ENCODE measurements at places on chromosomes 11 and 22.

GRCh38 chr11:75826461-75827230 lies 11.6 kb downstream of the UVRAG start:
- DNase-seq = no peak

DNA sequence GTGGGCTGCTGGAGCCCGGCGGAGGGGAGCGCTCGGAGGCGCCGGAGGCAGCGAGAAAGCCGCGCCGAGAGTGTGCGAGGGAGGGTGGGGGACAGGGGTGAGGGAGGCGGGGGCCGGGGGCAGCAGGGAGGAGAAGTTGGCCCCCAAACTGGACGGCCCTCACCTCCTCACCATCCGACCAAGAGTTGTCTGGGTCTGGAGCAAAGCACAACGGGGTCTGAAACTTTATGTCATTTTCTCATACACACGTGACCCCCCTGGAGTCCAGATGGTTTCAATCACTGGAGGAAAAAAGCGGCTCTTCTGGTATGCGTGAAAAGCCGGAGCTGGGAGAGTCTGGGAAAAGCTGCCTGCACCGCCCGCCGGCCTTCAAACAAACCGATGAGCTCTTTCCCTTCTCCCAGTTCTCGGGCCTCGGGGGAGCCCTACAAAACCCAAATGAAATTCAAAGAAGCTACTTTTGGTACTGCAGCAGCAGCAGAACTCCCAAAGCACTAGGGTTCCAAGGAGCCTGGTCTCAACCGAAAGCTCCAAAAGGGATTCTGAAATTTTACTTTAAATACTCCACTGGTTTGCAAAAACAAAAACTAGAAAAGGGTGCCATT lies 39.7 kb upstream of the AKIP1 start:
- DNase-seq = peak; percentile 76

DNA sequence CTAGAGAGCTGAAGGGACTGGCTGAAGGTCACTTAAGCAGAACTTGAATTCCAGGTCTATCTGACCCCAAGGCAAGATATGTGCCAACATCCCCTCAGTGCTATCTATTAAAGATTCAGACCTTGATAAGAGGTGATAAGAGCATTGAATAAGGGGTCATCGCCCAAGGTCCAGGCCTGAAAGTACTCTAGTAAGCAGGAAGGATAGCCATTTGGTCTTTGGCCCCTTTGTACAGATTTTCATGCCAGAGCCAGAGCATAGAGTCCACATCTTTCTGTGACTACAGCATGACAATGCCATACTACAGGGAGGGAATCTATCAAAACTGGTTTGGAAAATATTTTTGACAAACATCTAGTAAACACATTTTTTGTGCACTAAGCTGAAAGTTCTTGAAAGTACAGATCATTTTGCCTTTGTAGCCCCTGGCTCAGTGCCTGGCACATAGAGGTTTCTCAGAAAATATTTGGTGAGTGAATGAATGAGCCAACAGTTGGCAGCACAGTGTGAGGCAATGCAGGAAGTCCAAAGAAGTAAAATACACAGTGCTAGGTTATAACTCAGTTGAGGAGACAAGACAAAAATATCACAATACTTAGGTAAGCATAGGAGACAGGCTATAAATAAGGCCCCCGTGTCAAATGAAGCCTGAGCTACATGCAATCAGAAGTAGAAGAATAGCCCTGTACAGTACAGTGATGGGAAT lies 15.1 kb upstream of the RRAS2 start:
- no peak for DNase-seq

DNA sequence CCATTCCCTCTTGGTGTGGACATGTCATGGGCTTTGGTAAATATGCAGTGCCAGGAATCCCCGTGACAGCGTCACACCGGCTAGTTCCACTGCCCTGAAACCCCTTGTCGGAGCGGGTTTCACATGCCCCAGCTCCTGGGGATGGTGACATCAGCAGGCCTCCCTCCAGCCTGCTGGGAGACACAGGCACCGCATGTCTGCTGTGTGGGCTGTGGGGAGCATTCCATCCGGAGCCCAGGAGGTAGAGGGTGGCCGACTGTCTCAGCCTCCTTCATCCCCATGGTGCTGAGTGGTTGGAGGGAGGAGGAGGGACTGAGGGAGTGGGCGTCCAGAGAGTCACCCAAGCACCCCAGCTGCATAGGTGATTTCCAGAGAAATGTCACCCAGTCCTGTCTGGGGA lies 1161.1 kb downstream of the BRD1 start:
- no peak for DNase-seq

- DNase-seq = no peak
These were observed 5.6 kb downstream of the NECTIN1 start for GRCh38 chr11:119723243-119723951.

- DNase-seq = no peak
These were observed 9.0 kb downstream of the TBC1D10A start for GRCh38 chr22:30317778-30318177.

GRCh38 chr11:3130269-3131071 lies 34.6 kb downstream of the OSBPL5 start:
- peak; percentile 61 for DNase-seq

DNA sequence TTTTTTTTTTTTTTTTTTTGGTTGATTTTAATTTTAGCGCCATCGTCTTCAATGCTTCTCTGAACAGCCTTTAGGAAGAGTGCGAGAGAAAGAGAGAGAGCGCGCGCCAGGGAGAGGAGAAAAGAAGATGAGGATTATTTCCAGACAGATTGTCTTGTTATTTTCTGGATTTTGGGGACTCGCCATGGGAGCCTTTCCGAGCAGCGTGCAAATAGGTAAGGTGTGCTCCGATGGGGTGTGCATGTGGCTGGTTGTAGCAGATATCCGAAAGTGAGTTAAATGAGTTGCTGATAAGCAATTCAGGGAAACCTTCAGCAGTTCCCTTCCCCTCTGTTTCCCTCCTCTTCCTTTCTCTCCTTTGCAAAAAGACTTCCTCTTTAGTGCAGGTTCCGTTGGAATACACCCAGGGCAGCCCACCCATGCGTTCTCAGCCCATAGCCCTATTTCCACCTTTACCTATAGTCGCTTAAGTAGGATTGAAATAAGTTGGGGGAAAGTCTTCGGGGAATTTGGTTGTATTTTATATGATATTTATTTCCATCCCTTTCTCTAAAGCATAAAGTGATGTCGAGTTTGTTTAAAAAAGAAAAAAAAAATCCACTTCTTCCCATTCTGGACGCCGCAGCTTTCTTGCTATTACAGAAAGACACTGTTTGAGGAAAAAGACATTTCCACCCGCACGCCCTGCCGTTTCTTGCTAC lies 1.1 kb downstream of the GRIA4 start:
- DNase-seq = no peak

- DNase-seq = no peak
These were observed 866 bp downstream of the GP1BB start for GRCh38 chr22:19723983-19724827.

- no peak for DNase-seq
These were observed 21.0 kb downstream of the GUCY1A2 start for GRCh38 chr11:106997227-106997626.

- no peak for DNase-seq
These were observed 6.0 kb downstream of the TRAPPC4 start for GRCh38 chr11:119024430-119025098.

DNA sequence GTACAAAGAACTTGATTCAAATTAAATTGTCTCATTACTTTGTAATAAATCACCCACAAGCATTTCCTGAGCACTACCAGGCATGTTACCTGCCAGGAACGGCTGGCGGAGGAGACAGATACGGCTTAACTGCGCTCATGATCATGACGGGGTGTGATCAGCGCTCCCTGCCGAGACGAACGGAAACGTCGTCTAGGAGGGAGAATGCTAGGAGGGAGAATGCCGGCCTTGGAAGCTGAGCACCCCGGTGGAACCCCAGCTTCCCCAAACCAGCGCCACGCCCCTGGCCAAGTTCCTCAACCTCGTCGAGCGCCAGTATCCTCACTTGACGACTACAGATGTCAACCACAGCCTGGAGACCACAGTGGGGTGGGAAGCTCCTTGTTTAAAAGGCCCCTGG lies 272.8 kb downstream of the CTTN start:
- DNase-seq = no peak

DNA sequence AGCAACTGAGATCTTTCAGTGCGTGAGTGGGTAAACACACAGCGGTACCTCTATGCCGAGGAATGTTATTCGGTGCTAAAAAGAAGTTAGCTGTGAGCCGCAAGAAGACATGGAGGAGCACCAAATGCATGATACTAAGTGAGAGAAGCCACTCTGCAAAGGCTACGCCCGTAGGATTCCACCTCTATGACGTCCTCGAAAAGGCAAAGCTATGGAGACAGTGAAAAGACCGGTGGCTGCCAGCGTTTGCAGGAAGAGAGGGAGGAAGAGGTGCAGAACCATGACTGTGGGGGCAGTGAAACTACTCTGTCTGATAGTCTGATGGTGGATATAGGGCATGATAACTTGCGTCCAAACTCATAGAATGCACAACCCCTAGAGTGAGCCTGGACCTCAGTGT lies 28.7 kb downstream of the IGF2 start:
- DNase-seq = no peak

GRCh38 chr22:46027211-46028105 lies 50.5 kb upstream of the WNT7B start:
- peak; percentile 82 for DNase-seq
